ENCODE measurements at places on chromosomes 5 and 9.

DNA sequence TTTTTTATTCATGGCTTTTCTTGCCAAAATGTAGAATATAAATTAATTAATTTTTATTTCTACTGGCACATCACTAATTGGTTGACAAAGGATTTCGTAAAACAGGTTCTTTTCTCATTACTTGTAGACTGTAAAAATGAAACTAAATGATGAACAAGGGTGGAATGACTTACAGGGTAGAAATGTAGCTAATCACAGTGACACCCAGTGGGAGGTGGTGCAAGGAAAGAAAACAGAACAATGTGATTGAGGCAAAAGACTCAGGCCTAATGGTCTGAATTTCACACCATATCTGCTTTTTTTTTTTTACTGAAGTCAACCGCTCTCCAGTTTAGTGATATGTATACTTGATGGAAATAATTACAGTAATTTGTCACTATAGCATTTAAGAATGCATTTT, 28.9 kb downstream of the GABRG2 start:
- no peak for DNase-seq

DNA sequence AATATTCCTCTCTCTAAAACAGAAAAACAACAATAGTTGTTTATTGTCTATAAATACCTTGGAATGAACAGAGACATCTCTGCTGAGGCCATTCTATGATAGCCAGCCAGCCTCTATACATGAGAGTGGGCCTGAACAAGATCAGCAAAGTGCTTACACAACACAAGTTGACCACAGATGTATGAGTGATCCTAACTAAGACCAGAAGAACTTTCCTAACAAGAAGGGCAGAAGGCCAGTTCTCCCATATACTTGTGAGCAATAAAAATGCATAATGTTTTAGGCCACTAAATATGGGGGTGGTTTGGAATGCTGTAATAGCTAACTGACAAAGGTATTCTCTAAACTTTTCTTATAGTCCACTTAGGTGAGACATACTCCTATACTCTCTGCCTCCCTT, 345.7 kb downstream of the SPATA31D1 start:
- DNase-seq, result no peak

GRCh38 chr5:3343211-3343610, 252.4 kb upstream of the IRX1 start:
- DNase-seq, result no peak

GRCh38 chr5:103111468-103111867, 8.5 kb downstream of the GIN1 start:
- DNase-seq, result no peak

GRCh38 chr9:124441291-124441690, 9.0 kb upstream of the ADGRD2 start:
- no peak for DNase-seq

DNA sequence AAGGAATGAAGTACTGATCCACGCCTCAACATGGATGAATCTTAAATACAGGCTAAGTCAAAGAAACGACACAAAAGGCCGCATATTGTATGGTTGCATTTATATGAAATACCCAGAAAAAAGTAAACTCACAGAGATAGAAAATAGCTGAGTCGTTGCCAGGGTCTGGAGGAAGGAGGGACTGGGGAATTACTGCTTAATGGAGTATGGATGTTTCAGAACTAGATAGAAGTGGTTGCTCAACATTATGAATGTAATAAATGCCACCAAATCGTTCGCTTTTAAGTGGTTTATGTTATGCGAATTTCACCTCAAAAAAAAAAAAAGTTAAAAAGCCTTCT, 784 bp upstream of the MSANTD3 start:
- no peak for DNase-seq

GRCh38 chr5:132408456-132408855, 38.9 kb downstream of the SLC22A5 start:
- no peak for DNase-seq

GRCh38 chr9:82488313-82489200, 500.0 kb downstream of the SPATA31D1 start:
- DNase-seq, result no peak

DNA sequence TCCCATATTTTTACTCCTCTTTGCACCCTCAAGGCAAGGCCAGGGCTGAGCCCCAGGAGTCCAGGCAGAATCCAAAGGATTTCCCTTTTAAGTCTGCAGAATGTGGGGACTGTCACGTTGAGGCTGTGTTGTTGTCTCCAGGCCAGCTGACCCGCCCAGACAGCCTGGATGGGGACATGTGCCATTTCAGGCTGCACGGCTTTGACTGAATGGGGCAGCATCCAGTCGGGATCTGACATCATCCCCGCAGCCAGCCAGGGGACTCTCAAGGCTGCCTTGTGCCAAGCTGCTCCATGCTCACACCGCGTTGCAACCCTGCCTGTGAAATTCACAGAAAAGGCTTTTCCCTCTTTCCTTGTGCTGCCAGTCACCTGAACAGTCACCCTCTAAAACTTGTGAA, 2.2 kb upstream of the ZNF366 start:
- DNase-seq, result peak; percentile 10

GRCh38 chr5:158212917-158213316, 354.0 kb upstream of the CLINT1 start:
- no peak for DNase-seq

DNA sequence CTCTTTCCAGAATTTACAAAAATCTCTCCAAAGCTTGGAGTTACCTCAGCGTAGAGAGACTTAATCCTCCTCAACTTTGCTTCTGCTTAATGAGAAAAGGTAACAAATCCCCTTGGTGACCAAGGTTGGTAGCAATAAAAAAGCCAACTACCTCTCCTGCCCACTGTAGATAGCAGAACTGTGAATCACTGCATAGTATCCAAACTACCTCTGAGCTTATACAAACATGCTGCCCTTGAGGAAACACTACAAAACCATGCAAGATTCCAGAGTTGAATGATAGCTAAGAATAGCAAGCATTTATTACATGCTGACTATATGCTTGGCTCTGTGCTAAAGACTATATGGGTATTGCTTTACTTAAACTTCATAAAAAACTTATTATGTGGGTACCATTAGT, 2.8 kb upstream of the ADAMTS12 start:
- DNase-seq, result no peak

GRCh38 chr9:101626295-101626694, 31.5 kb upstream of the PPP3R2 start:
- no peak for DNase-seq

- DNase-seq, result no peak
Measured at GRCh38 chr5:88398316-88398715, 129.7 kb upstream of the TMEM161B start.

GRCh38 chr9:92808726-92809451, 44.3 kb upstream of the BICD2 start:
- peak; percentile 42 for DNase-seq

- DNase-seq, result no peak
Measured at GRCh38 chr5:1460054-1460682, 14.9 kb upstream of the SLC6A3 start.

- DNase-seq, result peak; percentile 5
Measured at GRCh38 chr5:119355685-119356611, at the start of gene TNFAIP8. TSS of gene TNFAIP8 (plus strand) at chr5:119356019. CDS start at chr5:119356091, 72 bp downstream.

GRCh38 chr5:65483546-65484346, 2.0 kb upstream of the ADAMTS6 start:
- DNase-seq, result no peak

DNA sequence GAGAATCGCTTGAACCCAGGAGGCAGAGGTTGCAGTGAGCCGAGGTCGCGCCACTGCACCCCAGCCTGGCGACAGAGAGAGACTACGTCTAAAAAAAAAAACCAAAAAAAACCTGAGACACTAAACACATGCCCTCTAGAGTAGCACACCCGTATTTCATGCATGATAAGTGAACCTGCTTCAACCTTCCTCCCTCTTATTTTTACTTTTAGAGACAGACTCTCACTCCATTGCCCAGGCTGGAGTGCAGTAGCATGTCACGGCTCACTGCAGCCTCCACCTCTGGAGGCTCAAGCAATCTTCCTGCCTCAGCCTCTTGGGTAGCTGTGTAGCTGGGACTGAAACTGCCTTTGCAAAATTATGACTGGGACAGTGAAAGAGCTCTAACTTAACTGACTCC, 17.6 kb upstream of the NANS start:
- DNase-seq, result no peak

DNA sequence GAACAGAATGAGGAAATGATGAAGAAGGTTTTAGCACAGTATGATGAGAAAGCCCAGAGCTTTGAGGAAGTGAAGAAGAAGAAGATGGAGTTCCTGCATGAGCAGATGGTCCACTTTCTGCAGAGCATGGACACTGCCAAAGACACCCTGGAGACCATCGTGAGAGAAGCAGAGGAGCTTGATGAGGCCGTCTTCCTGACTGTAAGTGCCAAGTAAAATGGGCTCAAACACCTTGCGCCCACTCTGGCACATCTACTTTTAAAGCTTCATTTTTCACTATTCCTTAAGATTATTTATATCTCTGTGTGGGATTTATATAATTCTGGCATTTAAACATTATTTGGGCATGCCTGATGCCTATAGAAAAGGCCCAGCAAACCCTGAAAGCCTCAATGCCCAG, 55.6 kb downstream of the CMYA5 start:
- DNase-seq, result no peak

- no peak for DNase-seq
Measured at GRCh38 chr5:73280821-73281746, 108.1 kb downstream of the TMEM174 start.

Measured in caudate nucleus (tissue), 63 donors.